Cerebellum (tissue), 4 donors: ENCODE measurements at places on chromosomes 2 and 18. TPM values are rescaled to one million over a fixed set of nuclear protein-coding genes. Genes with fewer than 3 reads are reported as not detected.

The INO80B gene
- total RNA-seq = 9.2 TPM

The IL37 gene
- not detected for total RNA-seq

The CABLES1 gene
- 7.0 TPM for total RNA-seq

The NFE2L2 gene
- 21.1 TPM for total RNA-seq

The LCT gene
- 0.09 TPM for total RNA-seq

The STPG4 gene
- 1.00 TPM for total RNA-seq

The ALPP gene
- total RNA-seq = not detected

The FSHR gene
- not detected for total RNA-seq

The UPP2 gene
- 0.27 TPM for total RNA-seq

The MTHFD2 gene
- total RNA-seq = 22.6 TPM

The NEUROD1 gene
- total RNA-seq = 69.3 TPM

The ANKAR gene
- 29.4 TPM for total RNA-seq

The AGFG1 gene
- total RNA-seq = 59.7 TPM

The TBR1 gene
- total RNA-seq = 0.64 TPM

The FIGN gene
- 22.1 TPM for total RNA-seq

The MC5R gene
- 3.4 TPM for total RNA-seq

The EFR3B gene
- total RNA-seq = 31.9 TPM

The POTEI gene
- total RNA-seq = 0.27 TPM

The ZNF519 gene
- total RNA-seq = 56.5 TPM

The WBP1 gene
- 27.3 TPM for total RNA-seq

The TMSB10 gene
- 1,631 TPM for total RNA-seq

The DYSF gene
- 1.4 TPM for total RNA-seq

The PARD3B gene
- 30.6 TPM for total RNA-seq

The CTNNA2 gene
- total RNA-seq = 114 TPM

The SNX17 gene
- 42.2 TPM for total RNA-seq

The THSD7B gene
- 47.1 TPM for total RNA-seq

The CHAC2 gene
- total RNA-seq = 2.4 TPM

The ZNF638 gene
- 386 TPM for total RNA-seq

The SANBR gene
- 67.1 TPM for total RNA-seq

The EMILIN2 gene
- total RNA-seq = 4.7 TPM
